Naive thymus-derived CD8-positive, alpha-beta T cell (primary cell): ENCODE measurements at places on chromosomes 6 and 20. TPM values are rescaled to one million over a fixed set of nuclear protein-coding genes. Genes with fewer than 3 reads are reported as not detected.
A peak's percentile ranks its signal among the peaks of the same experiment; 100 is the strongest.

- DNase-seq = no peak
- H3K4me1 ChIP-seq = no peaks in the 10 kb centered on the region
- H3K36me3 ChIP-seq = no peaks in the 10 kb centered on the region
- no peak overlapping the region for H3K4me3 ChIP-seq
These were observed 58.0 kb upstream of the FRMD1 start for GRCh38 chr6:168137024-168137423.

DNA sequence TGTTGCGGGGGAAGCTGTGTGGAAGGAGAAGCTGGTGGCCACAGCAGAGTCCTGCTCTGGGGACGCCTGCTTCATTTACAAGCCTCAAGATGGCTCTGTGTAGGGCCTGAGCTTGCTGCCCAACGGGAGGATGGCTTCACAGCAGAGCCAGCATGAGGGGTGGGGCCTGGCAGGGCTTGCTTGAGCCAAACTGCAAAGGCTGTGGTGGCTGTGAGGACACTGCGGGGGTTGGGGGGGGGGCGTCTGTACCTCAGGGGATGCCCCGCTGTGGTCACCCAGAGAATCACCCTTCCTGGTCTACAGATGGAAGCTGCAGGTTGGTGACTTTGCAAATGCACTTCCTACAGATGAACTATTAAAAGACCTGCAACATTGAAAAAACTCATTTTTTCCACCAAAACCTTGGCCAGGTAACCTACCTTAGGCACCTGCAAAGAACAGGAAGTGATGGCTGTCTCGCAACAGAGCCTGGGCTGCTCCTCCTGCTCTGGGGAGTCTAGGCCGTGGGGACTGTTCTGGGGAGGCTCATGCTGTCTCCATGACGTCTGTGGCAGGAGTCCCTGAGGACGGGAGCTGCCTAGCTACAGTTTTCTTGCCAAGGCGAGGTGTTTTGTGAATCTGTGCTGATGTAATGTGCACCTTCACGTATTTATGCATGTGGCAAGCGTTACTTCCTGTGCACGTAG lies 7.3 kb downstream of the NPBWR2 start:
- H3K4me1 ChIP-seq = peaks cover 18% of the 10 kb centered on the region
- H3K27ac ChIP-seq = peak overlapping the region; percentile 74
- H3K27me3 ChIP-seq = peaks cover 17% of the 10 kb centered on the region
- no peaks in the 10 kb centered on the region for H3K36me3 ChIP-seq
- no peak overlapping the region for H3K4me3 ChIP-seq

GRCh38 chr6:1324936-1325335 lies 13.0 kb downstream of the FOXQ1 start:
- no peak for DNase-seq
- no peaks in the 10 kb centered on the region for H3K36me3 ChIP-seq
- no peak overlapping the region for H3K4me3 ChIP-seq

GRCh38 chr20:42267793-42268384 lies 649.7 kb upstream of the CHD6 start:
- H3K27me3 ChIP-seq = no peaks in the 10 kb centered on the region
- no peak overlapping the region for H3K27ac ChIP-seq
- DNase-seq = no peak
- no peaks in the 10 kb centered on the region for H3K4me1 ChIP-seq

DNA sequence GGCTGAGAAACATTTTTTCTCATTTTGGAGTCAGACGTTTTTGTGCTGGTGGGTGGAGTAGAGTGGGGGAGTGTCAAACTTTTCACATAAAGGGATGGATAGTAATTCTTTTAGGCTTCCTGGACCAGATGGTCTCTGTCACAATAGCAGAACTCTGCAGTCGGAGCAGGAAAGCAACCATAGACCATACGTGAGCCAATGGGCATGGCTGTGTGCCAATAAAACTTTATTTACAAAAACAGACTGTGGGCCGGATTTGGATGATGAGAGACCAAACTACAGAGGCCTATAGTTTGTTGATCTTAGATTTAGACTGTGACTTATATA lies 70.8 kb upstream of the SLC22A23 start:
- H3K4me1 ChIP-seq = peaks cover 5% of the 10 kb centered on the region
- no peak overlapping the region for H3K4me3 ChIP-seq
- DNase-seq = no peak
- H3K36me3 ChIP-seq = no peaks in the 10 kb centered on the region

- H3K27ac ChIP-seq = no peak overlapping the region
- H3K4me3 ChIP-seq = no peak overlapping the region
- H3K27me3 ChIP-seq = no peaks in the 10 kb centered on the region
- DNase-seq = no peak
- H3K4me1 ChIP-seq = no peaks in the 10 kb centered on the region
- no peaks in the 10 kb centered on the region for H3K36me3 ChIP-seq
These were observed 1.2 kb downstream of the ALDH8A1 start for GRCh38 chr6:134948691-134949090.

- no peak overlapping the region for H3K27ac ChIP-seq
- no peaks in the 10 kb centered on the region for H3K4me1 ChIP-seq
- no peak for DNase-seq
These were observed 38.6 kb downstream of the IBTK start for GRCh38 chr6:82208913-82209312.

DNA sequence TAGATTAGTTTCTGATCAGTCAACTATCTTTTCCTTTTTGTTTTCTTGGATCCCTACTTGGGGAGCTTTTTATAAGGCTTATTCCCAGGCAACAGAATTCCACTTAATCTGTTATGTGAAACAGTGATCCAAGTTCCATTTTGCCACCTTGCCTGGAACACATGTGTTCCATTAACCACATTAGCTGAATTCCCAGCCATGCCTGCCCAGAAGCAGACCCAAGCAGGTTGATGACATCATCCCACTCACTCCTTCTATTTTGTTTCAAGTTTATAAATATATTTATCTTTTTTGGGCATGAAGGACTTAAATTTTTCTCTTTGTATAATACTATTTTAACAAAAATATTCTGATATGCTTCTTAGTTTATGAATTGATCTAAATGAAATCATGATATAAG lies 587.4 kb downstream of the GRIK2 start:
- H3K27ac ChIP-seq = no peak overlapping the region
- H3K4me3 ChIP-seq = no peak overlapping the region
- H3K27me3 ChIP-seq = no peaks in the 10 kb centered on the region

DNA sequence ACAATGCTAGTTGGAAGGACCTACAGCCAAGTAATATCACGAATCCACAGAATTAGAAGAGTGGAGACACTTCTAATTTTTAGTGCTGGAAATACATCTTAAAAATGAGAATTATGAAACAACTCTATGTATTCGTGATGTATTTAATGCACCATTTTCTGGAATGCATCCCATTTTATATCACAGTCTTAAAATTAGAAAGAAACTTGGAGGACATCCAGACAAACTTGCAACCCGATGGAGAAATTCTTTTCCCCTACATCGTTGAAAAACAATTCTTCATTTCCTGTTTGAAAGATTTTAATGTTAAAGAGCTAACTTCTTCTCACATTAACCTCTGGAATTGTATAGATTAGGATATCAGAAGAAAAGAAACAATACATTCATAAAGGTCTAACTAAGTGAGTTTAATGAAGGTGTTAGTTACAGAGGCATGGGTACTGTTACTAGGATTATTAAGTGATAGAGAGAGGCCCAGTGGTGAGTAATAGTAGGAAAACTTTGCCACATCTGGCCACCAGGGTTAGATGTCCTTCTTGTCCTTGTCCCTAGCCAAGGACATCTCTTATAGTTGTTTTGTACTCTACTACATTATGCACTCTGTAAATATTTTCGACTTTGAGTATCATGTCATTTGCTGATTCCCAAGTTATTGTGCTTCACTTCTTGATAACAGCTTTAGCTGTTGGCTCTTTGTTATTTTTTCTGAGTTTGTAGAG lies 502.4 kb upstream of the PTCHD4 start:
- no peak for DNase-seq
- no peaks in the 10 kb centered on the region for H3K27me3 ChIP-seq
- H3K4me3 ChIP-seq = no peak overlapping the region
- H3K36me3 ChIP-seq = no peaks in the 10 kb centered on the region
- H3K4me1 ChIP-seq = no peaks in the 10 kb centered on the region

DNA sequence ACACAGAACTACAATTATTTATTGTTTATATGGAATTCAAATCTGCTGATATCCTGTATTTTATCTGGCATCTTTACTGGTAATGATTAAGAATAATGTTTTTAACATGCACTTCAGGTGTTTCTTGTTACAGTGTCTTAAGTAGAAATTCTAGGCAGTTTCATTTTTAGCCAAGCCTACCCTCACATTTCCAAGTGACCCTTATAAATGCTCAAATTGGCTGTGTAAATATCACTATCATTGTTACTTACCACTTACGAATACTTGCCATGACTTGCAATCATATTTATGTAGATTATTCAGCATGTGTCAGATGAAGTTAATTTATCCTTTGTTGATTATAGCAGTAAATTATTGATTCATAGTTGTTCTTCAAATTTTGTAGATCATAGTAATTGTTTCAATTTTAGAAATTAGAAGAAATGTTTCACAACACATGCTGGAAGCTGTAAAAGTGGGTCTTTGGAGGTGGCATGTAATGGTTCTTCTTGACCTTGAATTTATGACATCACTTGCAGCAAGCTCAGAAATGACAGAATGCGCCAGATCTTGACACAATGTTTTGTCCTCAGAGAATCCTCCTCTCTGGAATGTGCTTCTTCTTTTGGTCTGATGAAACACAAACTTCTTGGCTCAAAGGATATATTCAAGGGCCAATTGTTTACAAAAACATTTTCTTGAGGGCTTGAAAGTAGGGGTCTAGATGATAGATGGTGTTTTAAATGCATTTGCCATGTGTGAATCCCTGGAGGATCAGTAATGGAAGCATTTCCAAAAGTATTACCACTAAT lies 471.8 kb downstream of the COL12A1 start:
- no peaks in the 10 kb centered on the region for H3K27me3 ChIP-seq
- no peak overlapping the region for H3K27ac ChIP-seq
- no peak for DNase-seq
- no peaks in the 10 kb centered on the region for H3K36me3 ChIP-seq

DNA sequence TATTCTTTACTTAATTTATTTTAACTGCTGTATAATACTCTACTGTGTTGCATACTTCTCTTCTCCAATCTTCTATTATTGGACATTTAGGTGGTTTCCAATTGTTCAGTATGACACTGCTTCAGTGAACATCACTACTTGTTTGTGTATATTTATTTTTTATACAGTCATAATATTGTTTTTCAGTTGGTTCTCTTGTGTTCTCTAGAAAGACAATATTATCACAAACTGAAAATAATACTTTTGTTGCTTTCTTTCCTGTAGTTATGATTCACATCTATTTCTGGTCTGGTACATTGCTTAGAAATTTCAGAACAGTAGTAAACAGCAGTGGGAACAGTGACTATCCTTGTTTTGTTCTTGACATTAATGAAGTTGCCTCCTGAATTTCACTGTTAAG lies 62.8 kb upstream of the GTSF1L start:
- H3K27ac ChIP-seq = no peak overlapping the region
- H3K4me1 ChIP-seq = no peaks in the 10 kb centered on the region
- H3K36me3 ChIP-seq = no peaks in the 10 kb centered on the region
- H3K27me3 ChIP-seq = peaks cover 1% of the 10 kb centered on the region
- no peak for DNase-seq
- no peak overlapping the region for H3K4me3 ChIP-seq

DNA sequence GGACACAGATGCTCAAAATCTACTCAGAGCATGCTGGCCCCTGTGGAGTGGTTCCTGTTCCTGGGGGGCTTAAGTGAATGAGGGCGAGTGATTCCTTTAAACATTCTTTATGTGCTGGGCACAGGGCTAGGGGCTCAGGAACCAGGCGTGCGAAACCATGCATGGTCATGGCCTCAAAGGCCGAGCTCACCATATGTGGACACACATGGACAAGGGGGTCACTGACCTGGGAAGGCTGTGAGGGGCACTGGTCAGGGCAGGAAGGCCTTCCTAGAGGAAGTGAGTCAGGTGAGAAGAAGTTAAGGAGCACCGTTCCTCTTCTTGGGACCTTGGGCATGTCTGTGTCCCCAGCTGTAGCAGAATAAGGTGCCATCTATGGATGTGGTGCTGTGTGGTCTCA lies 74.6 kb upstream of the BHLHE23 start:
- H3K4me3 ChIP-seq = no peak overlapping the region
- peaks cover 12% of the 10 kb centered on the region for H3K36me3 ChIP-seq
- H3K27ac ChIP-seq = no peak overlapping the region
- DNase-seq = no peak

DNA sequence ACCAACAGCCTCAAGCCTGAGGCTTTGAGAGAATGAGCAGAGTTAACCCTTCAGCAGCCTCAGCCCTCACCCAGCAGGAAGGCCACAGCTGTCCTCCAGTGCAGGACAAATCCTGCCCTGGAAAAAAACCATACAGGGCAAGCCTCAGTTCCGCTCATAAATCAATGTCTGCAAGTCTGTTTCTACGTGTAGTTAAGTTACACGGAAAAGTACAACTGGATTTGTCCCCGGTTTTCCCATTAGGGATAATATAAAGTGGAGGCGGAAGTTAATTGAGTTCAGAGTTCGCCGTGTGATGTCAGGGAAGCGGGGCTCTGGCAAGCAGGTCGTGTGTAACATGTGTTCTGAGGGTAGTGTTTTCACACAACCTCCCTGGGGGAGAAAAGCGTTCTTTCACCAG lies 44.2 kb upstream of the EYA2 start:
- H3K4me1 ChIP-seq = no peaks in the 10 kb centered on the region
- H3K36me3 ChIP-seq = no peaks in the 10 kb centered on the region
- no peak overlapping the region for H3K4me3 ChIP-seq
- H3K27ac ChIP-seq = no peak overlapping the region
- DNase-seq = no peak

- no peak overlapping the region for H3K4me3 ChIP-seq
- no peaks in the 10 kb centered on the region for H3K27me3 ChIP-seq
- no peaks in the 10 kb centered on the region for H3K36me3 ChIP-seq
- DNase-seq = no peak
- no peak overlapping the region for H3K27ac ChIP-seq
These were observed 587.0 kb upstream of the FLRT3 start for GRCh38 chr20:14924433-14924832.

GRCh38 chr6:169093066-169093723 lies 160.5 kb downstream of the THBS2 start:
- no peak overlapping the region for H3K4me3 ChIP-seq
- H3K27me3 ChIP-seq = peaks cover 36% of the 10 kb centered on the region
- no peaks in the 10 kb centered on the region for H3K36me3 ChIP-seq
- H3K4me1 ChIP-seq = no peaks in the 10 kb centered on the region
- H3K27ac ChIP-seq = no peak overlapping the region

SAPCD1 gene
- polyA plus RNA-seq = not detected

TNF gene
- polyA plus RNA-seq = 0.53 TPM
